ENCODE measurements at places on chromosomes 5 and 9.

DNA sequence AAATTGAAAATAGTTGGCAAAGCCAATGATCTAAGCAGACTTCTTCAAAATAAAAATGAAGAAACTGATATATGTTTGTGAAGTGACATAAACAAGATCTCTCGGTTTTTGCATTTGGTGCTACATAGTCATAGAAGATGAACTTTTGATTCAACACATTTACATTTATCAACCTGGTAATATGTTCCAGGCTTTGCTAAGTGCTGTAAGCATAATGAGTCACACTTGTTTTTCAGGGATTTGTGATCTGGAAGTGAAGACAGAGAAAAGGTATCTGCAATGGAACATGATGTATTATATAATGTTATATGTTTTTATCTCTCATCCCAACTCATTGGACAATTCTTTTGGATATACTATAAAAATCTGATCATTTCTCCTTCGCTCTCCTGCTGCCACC is 801.4 kb downstream of the BRINP1 start:
- no peak for DNase-seq

- DNase-seq, result peak; percentile 78
These were observed 1.1 kb upstream of the DNAJB5 start for GRCh38 chr9:34988218-34989002.

DNA sequence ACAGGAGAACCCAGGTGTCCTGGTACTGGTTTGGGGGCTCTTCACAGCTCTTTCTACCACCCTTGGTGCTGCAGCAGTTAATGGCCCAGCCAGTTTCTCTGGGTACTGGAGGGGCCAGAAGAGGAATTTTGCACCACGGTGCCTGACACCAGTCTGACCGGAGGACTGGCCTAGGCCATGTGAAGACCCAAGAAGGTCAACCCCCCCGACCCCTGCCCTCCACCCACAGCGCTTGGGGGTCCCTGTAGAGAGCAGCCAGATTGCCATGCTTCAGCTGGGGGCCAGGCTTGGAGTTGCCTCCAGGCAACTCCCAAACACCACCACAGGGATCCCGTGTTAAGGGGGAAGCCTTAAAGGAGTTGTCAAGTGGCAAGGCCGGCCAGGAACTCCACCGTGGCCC is 6.2 kb downstream of the ARSI start:
- DNase-seq, result no peak

- DNase-seq, result no peak
These were observed 76.9 kb downstream of the SFXN1 start for GRCh38 chr5:175555168-175555785.

GRCh38 chr5:32428426-32428825 is 16.1 kb downstream of the ZFR start:
- DNase-seq, result no peak

- peak; percentile 86 for DNase-seq
These were observed 1.1 kb downstream of the CFAP77 start for GRCh38 chr9:132411091-132411508.

DNA sequence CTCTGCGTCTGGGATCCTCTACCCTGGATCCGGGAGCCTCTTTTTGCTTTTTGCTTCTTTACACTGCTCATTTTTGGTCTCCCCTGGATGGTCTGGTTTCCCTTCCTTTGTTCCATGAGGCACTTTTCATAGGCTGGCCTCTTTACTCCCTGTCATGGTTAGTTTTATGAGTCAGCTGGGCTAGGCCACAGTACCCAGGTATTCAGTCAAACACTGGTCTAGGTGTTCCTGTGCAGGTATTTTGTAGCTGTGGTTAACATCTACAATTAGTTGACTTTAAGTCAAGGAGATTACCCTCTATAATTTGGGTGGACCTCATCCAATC is 17.5 kb downstream of the ANKRD33B start:
- DNase-seq, result no peak

- no peak for DNase-seq
These were observed 290.9 kb upstream of the RGMB start for GRCh38 chr5:98482321-98483300.

DNA sequence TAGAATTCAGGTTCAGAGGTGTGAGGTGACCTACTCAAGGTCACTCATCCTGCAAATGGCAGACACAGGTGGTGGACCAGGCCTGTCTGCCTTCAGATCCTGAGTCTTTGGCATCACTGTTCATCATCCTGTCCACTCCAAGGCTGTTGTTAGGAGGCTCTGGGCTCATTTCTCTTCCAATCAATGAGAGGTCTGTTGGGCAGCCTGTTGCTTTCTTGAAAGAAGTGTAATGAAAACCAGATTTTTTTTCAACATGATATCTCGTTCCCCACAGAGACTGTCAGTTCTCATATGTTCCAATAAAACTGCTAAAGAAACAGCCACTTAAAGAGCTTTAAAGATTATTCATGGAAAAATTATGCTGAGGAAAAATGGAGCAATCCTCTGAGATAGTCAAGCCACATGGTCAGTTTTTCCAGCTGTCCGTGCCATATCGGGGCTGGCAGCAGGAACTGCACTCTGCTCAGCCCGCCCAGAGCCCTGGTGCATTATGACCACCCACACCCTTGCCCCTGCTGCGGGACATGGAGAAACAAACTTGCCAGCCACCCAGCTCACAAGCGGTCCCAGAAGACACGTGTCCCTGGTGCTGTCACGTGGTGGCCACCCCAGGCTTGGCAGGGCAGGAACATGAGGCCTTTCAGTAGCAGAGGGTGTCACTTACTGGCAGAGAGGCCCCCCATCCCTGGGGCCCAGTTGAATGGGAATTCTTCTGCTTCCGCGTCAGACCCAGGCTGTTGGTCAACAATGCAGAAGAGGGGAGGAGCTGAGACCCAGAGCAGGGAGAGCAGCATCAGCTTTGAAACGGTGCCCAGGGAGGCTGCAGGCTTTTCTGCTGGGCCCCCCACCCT is 63.7 kb upstream of the ANGPTL2 start:
- no peak for DNase-seq

- no peak for DNase-seq
These were observed 403.7 kb upstream of the TRPC7 start for GRCh38 chr5:136769093-136769492.

DNA sequence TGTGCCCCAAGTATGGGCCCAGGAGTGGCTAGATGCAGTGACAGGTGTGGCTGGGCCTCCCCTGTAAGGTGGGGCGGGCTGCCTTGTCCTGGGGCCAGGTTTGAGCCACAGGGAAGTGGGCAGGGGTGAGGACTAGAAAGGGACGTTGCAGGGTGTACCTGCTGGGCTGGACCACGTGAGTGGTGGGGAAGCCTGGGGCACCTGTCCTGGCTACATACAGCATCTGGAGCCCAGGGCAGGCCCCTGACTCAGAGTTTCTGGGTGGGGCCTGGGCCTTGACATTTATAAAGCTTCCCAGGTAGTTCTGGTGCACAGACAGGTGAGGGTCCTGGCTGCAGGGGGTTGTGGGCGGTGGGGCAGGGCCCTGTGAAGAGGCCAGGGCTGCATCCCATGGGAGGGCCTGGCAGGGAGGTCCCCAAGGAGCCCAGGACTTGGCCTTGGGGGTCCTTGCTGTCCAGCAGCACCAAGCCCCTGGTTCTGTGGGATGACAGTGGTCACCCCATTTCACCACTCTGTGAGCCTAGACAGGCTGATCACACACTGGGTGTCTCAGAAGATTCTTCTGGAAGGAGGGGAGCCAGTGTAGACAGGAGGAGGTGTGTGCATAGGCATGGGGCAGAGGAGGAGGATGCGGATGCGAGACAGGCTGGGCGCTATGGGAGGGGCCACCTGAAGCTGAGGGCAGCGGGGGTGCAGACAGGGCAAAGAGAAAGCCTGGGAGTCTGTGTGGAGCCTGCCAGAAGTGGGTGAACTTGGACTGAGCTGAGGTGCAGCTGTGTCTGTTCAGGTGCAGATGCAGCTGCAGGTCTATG is 94.0 kb downstream of the PHF2 start:
- DNase-seq, result peak; percentile 29

GRCh38 chr9:128882677-128883603 is 1.0 kb downstream of the LRRC8A start:
- peak; percentile 48 for DNase-seq

- DNase-seq, result no peak
These were observed 120.4 kb upstream of the SPRY4 start for GRCh38 chr5:142445266-142445665.
